ELF-1 (cell line): ENCODE measurements at places on chromosomes 16 and 17.

- DNase-seq, result no peak
Observed at GRCh38 chr17:81381632-81382577, 13.4 kb upstream of the BAHCC1 start.

- DNase-seq, result no peak
Observed at GRCh38 chr17:78753316-78754250, 28.5 kb downstream of the CYTH1 start.

DNA sequence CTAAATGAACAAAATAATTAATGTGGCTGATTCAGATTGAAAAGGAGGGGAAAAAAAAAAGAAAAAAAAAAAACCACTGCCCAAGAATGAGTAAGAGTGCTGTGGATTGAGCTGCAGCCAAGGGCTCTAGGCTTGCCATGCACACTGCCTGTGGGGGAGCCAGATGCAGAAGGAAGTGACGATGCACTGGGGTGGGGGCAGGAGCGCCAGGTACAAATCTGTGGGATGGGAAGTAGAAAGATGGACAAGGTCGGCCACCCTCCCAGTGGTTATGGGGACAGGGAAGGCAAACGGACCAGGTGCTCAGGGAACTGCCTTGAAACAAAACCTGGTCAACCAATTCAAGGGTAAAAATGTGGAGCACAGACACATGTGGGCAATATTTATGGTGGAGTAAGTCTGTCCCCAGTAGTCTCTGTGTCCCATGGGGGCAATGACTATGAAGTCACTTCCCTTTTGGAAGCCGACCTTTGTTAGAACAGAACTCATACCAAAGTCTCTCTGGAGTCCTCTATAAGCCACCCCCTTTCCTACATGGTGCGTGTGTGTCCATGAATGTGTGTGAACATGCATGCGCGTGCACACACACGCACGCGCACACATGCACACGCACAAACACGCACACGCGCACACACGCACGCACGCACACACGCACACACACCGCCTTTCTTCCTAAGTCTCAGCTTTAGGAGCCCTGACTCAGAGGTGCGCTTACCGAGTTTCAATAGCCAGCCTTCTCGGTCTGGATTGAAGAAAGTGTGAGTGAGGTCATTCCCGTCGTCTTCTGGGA is 84.3 kb downstream of the CYTH1 start:
- no peak for DNase-seq

DNA sequence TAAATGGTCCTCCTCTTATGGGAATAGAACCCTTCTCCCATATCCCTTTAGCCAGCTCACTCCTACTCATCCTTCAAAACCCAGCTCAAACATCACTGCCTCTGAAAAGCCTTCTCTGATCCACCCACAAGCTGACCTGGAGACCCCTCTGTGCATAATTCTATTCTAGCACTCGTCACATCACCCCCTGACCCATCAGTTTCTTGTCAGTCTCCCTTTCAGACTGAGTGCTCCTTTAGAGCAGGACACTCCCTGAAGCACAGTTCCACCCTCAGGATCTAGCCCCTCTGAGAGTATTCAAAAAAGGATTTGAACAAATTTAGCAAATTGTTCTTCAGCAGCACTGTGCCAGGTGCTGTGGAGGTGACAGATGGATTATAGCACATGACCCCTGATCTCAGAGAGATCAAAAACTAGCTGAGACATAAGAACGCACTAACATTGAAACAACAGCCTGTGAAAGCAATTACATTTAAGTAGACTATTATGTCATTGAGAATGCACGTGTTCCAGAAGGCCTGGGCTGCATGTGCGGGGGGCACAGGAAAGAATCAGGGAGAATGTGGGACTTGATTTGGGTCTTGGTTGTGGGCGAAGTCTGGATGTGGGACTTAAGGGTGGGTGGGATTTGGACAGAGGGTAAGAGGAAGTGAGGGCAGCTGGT is 43.5 kb downstream of the MRPS23 start:
- no peak for DNase-seq

DNA sequence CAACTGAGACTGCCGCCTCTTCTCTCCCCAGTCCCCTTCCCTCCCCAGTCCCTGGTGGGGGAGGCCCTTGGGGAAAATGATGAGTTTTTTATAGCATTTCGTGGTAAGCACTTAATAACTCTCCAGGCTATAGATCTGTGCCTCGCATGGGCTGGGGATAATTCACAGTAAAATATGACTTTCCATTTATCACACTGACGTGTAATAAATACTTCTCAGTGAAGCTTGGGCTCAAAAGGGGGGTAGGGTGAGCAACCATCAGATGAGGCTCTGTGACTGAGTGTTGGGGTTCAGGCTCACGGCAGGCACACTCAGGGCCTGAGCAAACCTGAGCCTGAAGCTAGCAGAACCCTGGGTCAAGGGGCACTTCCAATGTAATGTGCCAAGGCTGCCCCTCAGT is 101.6 kb downstream of the CCT6B start:
- DNase-seq, result no peak

- DNase-seq, result no peak
Observed at GRCh38 chr17:34163123-34163522, 92.0 kb upstream of the CCL2 start.

DNA sequence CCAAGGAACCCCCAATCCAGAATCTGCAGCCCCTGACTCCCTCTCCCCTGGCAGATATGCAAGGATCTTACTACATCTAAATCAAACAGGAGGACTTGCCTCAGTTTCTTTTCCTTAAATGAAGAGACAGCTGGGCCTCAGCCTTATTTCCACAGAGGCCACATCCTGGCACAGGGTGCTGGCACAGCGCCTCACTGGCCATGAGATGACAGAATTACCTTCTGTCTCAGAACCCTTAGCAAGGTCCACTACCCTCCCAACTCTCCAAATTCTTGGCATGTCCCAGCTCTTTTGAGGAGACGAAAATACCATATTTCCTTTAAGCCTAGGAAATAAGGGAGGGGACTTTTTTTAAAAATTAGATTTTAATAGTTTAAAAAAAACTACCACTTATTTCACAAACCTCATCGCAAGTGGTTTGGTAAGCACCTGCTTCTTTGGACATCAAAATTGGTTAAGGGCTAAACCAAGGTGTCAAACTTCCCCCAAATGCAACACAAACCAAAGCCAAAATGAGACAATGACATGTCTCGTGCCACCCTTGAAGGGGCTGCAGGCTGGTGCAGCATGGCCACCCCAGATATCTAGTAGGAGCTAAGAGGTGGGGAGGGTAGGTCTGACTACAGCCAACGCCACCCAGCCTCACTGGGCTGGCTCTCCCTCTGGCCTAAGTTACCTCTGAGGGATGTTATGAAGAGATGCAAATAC is 25.3 kb downstream of the FAM117A start:
- no peak for DNase-seq

- DNase-seq, result no peak
Observed at GRCh38 chr17:60383379-60383778, 8.6 kb downstream of the USP32 start.

- DNase-seq, result no peak
Observed at GRCh38 chr16:56999409-57000270, 10.3 kb downstream of the NLRC5 start.
